ENCODE measurements at places on chromosomes 12 and 14. TPM values are rescaled to one million over a fixed set of nuclear protein-coding genes. Genes with fewer than 3 reads are reported as not detected.

Gene CDK4
- 60.4 TPM for polyA plus RNA-seq

Gene PNN
- 27.8 TPM for polyA plus RNA-seq

Gene ANKS1B
- polyA plus RNA-seq = 3.0 TPM

Gene KCNMB4
- 2.0 TPM for polyA plus RNA-seq

Gene PPP1R1A
- polyA plus RNA-seq = 15.8 TPM

Gene ANGEL1
- polyA plus RNA-seq = 9.7 TPM

Gene CLEC2D
- 3.0 TPM for polyA plus RNA-seq

Gene PLA2G1B
- polyA plus RNA-seq = 3.9 TPM

Gene PELI2
- polyA plus RNA-seq = 9.5 TPM

Gene SLC17A8
- polyA plus RNA-seq = not detected

Gene CBLN3
- polyA plus RNA-seq = 5.6 TPM

DNA sequence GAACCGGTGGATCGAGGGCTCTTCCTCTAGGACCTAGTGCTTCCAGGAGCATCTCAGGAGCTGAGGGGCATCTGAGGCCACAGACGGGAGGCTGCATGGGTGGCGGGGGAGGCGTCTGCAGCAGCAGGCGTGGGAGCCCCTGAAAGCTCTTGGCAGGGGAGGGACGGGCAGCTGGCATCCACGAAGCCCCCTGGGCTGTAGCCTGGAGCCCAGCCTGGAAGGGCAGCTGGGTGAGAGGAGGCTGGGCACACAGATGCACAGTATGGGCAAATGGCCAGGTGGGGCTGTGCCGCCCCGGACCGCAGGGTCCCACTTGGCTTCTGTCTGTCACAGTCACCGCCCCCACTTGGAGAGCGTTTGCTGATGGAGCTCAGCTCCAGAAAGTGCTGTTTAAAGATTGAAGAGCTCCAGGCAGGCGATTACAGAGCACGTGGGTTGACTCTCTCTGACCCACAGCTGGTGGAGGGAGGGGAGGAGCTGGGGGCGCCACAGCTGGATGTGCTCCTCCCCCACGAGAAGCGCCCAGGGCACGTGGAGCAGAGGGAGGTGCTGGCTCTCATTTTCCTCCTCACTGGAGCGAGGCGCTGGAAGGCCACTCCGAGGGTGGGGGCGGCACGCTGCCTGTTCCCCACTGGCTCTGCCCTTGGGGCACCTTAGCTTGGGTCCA, 155.0 kb upstream of the C14orf180 start:
- no peak for DNase-seq

- DNase-seq = peak; percentile 83
Measured at GRCh38 chr14:89481196-89481595, 64.2 kb upstream of the FOXN3 start.

GRCh38 chr12:14272956-14273912, 92.2 kb upstream of the ATF7IP start:
- no peak for DNase-seq

- DNase-seq = no peak
Measured at GRCh38 chr14:95524706-95525512, 8.5 kb upstream of the SYNE3 start.

DNA sequence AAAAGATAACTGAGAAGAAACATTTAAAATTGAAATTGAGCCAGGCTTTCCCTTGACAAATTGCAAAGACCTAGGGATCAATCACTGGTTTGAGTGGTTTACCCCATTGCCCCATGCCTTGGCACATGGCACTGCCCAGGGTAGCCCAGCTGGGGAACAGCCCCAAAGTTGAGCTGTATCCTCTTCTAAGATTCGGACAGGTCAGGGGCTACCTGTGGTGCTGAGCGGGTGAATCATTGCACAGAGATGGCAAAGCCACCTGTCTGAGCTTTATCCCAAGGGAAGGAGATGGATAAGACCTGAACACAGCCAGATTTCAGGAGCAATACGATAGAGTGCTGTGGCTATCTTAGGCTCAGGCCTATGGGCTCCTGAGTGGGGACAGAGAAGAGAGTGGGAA, 7.0 kb downstream of the IFI27L2 start:
- no peak for DNase-seq

GRCh38 chr14:102043251-102044025, 43.4 kb downstream of the HSP90AA1 start:
- DNase-seq = no peak

GRCh38 chr14:24228902-24229301, 3.3 kb downstream of the NEDD8 start:
- DNase-seq = no peak

GRCh38 chr14:77573964-77574363, 42.5 kb downstream of the SPTLC2 start:
- DNase-seq = no peak

- peak; percentile 93 for DNase-seq
Measured at GRCh38 chr12:2959505-2960389, 550 bp downstream of the TEAD4 start.

DNA sequence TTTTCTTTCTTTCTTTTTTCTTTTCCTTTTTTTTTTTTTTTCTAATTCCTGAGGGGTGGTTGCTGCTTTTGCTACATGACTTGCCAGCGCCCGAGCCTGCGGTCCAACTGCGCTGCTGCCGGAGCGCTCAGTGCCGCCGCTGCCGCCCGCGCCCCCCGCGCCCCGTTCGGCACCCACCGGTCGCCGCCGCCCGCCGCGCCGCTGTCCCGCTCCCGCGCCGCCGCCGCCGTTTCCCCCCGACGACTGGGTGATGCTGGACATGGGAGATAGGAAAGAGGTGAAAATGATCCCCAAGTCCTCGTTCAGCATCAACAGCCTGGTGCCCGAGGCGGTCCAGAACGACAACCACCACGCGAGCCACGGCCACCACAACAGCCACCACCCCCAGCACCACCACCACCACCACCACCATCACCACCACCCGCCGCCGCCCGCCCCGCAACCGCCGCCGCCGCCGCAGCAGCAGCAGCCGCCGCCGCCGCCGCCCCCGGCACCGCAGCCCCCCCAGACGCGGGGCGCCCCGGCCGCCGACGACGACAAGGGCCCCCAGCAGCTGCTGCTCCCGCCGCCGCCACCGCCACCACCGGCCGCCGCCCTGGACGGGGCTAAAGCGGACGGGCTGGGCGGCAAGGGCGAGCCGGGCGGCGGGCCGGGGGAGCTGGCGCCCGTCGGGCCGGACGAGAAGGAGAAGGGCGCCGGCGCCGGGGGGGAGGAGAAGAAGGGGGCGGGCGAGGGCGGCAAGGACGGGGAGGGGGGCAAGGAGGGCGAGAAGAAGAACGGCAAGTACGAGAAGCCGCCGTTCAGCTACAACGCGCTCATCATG, 654 bp downstream of the FOXG1 start:
- DNase-seq = peak; percentile 71

DNA sequence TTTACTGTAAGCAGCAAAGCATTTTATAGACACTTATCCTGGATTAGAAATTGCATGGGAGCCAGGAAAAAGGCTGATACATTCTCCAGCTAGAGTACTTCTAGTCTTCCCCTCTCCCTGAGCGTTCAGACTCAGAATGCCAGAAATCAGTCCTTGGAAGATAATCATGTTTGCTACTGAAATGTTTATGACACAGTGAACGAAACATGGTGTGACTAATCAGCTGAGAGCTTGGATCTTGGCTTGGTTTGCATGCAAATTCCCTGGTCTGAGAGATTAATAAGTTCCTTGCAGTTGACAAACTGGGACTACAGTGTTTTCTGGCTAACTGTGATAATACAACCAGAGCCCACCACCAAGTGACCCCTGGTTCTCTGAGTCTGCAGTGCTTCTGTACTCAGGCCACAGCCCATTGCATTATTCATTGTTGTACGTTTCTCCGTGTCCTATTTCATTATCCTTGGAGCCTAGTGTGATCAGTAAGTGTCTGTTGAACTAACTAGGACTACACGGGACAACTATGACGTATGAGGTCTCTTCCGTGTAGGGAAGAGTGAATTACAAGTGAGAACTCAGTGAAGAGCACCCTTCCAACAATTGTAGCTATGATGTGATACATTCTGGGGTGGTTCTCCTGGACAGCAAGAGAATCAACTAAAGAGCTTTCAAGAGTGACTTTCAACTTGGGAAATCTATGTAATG, 34.6 kb upstream of the EVL start:
- DNase-seq = no peak

DNA sequence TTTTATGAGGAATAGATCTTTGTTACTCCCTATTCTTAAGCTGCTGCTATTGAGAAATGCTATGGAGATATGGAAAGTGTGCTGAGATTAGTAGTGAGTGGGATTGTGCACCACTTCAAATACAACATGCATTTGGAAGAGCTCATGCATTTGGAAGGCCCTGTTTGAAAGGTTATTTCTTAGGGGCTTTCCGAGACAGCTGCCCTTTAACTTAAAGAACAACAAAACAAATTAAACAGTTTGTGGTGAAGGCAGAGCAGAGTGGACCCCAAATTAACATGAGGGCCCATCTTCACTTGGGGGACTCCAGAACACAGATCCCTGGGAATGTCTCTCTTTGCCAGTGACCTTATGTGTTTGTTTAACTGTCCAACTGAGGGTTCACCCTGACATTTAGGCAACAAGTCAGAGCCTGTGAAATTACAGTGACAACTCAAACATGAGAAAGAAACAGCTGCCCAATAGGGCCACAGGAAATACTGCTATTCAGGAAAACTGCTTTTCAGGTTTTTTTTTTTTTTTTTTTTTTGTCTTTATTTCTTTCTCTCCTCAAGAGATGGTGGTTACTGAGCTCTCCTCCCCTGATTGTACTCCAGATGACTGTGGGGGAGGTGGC, 41.4 kb upstream of the IGF1 start:
- no peak for DNase-seq

DNA sequence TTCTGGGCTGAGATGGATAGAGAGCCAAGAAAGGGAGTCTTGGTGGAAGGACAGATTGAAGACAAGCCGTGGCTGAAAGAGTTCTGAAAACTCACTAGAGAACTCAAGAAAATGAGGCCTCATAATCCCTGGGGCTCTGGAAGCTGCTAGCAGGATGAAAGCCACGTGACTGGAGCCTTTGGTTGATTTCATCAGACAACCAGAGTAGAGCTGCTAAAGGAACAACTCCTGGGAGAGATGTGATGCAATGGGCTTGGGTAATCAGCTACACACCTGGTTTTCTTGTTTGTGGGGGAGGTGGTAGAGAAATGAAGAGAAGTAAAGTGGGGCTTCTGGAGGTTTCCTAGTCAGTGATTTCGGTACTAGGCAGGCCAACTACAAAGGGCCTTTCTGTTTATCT, 13.4 kb downstream of the CSRNP2 start:
- DNase-seq = no peak

DNA sequence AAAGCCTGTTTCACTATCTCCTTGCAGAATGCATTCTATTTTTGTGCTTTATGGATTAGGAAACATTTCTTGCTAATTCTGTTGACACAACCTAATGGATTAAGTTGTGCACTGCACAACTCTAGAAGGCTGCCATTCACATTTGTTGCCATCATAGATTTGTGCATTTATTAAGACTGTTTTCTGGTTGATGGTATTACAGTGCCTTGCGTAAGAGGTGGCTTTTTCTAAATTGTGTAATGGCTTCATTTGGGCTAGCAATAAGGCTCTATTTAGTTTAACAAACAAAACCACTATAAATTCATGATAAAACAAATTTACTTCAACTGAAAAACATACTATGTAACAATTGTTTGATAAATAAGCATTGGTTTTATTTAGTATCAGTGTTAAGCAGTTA, 175.9 kb downstream of the TRHDE start:
- no peak for DNase-seq

- DNase-seq = no peak
Measured at GRCh38 chr14:31489691-31490090, 1.9 kb upstream of the GPR33 start.

GRCh38 chr12:29807129-29807528, 23.4 kb upstream of the TMTC1 start:
- no peak for DNase-seq

DNA sequence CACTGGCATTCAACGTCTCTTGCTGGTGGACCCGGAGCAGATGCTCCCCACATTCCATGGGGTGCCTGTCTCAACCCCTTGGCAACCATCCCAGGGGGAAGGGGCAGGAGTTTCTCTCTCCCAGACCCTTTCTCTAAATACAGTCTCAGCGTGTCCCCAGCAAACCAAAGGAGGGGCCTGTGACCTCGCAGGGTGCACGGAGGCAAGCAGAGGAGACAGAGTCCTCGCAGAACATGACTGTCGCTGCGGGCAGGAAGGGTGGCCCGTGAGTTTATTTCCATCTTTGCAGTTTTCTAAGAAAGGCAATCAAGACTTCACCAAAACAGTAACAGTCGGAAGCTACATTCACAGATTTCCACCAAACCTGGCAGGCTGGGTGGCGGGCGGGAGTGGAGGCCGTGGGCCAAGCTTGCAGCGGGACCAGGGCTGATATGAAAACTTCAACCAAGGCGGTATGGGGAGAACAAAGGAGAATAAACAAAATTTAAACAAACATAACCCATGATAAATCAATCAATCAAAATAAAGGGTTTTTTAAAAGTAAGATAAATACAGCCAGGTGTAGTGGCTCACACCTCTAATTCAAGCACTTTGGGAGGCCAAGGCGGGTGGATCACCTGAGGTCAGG, 18.6 kb downstream of the BRF1 start:
- DNase-seq = no peak

- DNase-seq = no peak
Measured at GRCh38 chr12:122894193-122895121, 1.5 kb downstream of the VPS37B start.

DNA sequence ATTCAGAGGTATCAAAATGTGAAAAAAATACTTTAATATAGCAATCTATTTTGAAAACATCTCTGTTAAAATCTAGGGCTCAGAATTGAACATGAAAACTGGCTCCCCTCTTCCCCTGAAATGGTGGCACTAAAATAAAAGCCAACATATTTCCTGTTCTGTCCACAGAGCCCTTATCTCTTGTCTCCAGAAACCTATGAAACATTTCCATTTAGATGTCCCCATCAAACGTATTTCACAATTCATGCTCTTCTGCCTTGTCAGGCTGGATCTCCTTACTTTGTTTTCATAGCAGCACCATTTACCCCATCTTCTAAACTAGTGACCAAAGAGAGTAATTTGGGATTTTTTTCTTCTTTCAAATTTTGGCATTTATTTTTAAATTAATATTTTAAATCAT, 42.4 kb downstream of the PDE3A start:
- no peak for DNase-seq

GRCh38 chr14:89241257-89241656, 175.8 kb downstream of the FOXN3 start:
- no peak for DNase-seq

DNA sequence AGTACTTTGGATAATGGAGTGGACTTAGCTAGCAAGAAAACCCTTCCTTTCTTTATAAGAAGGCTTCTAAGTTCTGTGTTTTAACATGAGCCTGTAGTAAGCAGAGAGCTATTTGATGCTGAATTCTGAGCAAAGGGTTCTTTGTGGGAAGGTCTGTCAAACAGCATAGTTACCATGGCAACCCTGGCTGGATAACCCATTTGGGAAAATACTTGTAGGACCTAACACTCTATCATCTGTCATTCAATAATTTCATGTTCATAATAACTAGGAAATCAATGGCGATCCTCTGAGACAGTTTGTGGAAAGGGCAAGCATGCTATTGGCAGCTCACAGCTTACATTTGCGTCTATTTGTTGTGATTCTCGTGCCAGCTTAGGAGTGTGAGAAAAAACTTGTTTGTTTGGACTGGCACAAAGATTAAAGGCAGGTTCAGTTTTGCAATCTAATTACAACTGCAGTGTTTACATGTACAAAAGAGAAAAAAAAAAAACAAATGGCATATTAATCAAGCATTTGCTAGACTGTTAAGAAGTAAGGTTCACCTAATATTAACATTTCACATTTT, 219.2 kb downstream of the PDZRN4 start:
- DNase-seq = no peak

Data from aorta (tissue), 5 donors.